ENCODE measurements at places on chromosomes 5 and 9.

GRCh38 chr5:90473396-90474234, 956 bp downstream of the MBLAC2 start:
- peak; percentile 65 for DNase-seq

GRCh38 chr5:135747824-135748223, 86.6 kb upstream of the SLC25A48 start:
- DNase-seq: no peak

DNA sequence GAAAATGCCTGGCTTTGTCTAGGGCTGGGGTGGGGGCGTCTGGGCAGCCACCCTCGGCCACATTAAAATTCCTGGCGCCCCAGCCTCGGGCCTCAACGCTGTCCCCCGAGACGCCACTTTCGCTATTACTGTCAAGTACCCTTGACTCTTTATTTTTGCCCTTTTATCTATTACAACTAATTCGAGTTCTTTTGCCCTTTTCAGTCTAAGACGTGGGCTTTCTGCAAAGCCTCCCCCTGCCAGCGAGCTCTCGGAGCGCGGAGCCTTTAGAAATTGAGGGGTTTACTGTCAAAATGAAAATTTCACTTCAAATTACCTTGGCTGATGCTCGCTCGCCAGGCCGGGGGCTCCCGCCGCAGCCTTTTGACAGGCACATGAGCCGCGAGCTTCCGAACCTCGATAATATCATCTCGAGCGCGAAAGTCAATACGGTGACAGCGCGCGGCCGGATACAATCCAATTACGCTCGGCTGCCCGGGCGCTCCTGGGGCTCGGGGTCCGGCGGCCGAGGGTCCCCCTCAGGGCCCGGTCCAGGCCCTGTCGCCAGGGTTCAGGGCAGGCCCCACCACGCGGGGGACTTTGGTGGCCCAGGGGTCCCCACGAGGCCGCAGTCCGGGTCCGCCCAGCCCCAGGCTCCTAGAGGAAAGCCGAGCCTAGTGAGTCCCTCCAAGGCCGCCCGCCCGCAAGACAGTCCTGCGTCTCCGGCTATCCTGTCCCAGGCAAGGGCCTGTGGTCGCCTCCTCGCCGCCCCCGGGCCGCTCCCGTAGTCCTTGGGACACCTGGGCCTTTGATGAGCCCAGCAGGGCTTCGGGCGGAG, 6.7 kb downstream of the IRX4 start:
- DNase-seq: peak; percentile 4

- DNase-seq: no peak
Measured at GRCh38 chr5:141876628-141877355, 1.4 kb downstream of the PCDH1 start.

GRCh38 chr5:65821966-65822365, 100.0 kb downstream of the NLN start:
- DNase-seq: no peak
